ENCODE measurements at places on chromosomes 6 and 20.
A peak's percentile ranks its signal among the peaks of the same experiment; 100 is the strongest.

DNA sequence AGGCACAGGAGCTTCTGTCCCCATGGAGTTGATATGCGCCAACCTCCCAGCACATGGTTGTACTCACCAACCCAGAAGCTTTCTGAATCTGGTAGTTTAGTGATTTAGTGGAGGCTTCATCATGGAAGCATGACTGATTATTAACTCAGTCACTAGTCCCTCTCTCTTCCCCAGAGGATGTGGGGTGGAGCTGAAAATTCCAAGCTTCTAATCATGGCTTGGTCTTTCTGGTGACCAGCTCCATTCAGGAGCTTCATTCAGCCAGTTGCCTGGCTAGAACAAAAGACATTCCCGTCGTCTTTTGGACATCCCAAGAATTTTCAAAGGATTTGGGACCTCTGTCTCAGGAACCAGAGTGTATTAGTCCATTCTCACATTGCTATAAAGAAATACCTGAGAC is 13.3 kb upstream of the SMIM13 start:
- no peak for DNase-seq

- no peak for DNase-seq
Measured at GRCh38 chr6:63440057-63440456, 120.3 kb upstream of the LGSN start.

DNA sequence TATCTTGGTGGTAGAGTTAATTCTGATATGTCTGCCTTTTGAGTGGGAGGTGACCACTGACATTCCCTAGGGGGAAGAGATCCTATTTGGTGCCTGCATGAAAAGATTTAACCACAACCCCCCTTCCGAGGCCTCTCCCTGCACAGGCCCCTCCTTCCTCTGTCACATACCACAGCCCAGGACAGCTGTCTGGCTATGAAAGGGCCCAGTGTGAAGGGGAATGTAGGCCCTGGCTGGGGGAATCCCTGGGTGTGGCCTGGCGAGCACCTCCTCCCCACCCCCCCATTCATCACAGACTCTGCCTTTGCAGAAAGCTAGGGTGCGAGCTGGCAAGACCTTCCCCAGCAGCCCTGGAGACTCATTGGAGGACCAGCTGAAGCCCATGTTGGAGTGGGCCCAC is 27.4 kb upstream of the MAPRE1 start:
- no peak for DNase-seq

DNA sequence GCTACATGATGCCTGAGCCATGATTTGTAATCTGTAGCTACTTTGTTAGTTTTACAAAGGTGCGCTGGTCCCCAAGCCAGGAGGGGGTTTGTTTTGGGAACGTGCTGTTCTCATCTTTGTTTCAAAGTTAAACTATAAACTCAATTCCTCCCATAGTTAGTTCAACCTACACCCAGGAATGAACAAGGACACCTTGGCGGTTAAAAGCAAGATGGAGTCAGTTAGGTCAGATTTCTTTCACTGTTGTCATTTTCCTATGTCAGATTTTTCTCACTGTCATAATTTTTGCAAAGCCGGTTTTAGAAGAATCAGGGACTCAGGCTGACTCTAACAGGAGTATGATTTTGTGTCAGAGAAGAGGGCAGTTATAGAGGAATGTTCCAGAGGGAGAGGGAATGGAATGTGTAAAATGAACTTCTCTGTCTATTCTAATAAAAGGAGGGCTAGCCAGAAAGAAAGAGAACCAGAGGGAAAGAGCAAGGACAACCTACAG is 2.3 kb upstream of the GMPR start:
- DNase-seq: no peak

DNA sequence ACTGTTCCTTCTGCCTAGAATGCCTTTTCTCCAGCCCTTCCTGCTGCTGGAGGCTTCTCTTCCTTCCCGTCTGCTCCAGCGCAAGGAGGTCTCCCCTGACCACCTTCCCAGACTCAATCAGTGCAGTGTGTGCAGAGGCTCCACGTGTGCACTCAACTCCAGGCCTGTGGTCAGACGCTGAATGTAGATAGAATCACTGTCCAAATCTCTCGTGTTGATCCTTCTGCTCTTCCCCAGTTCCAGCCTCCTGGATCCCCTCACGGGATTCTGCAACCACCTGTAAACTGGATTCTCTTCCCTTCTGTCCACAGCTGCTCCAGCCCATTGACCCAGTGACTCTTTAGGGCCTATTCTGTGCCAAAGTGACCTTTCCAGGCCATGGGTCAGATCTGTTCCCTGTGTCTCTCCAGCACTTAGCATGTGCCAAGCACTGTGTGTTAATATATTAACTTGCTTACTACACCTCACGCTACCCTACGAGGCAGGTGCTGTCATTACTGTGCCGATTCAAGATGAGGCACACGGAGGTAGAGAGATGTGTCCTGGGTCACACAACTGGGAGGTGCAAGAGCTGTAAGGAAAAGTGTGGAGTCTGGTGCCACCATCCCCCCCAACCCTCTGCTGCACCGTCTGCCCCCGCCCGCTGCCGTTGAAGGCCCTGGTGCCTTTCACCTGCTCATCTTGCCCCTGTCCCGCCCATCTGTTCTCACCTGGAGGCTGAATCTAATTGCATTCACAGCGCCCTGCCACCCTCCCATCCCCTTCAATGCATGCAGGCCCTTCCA is 112.2 kb downstream of the SULF2 start:
- DNase-seq: no peak

- DNase-seq: no peak
Measured at GRCh38 chr20:50953821-50954220, 4.5 kb downstream of the DPM1 start.

GRCh38 chr6:131532580-131533039 is 40.4 kb upstream of the ARG1 start:
- no peak for DNase-seq

DNA sequence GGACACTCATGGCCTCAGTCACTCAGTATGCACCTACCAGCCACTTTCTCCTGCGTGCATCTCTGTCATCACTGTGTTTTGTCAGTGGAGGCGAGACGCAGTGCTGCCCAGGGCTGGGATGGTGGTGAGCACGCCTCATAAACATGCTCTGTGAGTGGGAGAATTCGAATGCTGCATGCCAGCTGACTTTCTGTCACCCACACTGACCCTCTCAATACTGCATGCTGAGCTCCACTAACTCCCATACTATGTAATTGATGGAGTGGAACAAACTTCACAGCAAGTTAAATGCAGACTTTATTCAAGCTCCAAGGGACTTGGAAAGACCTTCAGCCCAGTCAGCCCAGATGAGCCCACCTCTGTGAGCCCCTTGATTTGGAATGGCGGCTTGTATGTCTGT is 22.7 kb upstream of the GGTLC1 start:
- no peak for DNase-seq

DNA sequence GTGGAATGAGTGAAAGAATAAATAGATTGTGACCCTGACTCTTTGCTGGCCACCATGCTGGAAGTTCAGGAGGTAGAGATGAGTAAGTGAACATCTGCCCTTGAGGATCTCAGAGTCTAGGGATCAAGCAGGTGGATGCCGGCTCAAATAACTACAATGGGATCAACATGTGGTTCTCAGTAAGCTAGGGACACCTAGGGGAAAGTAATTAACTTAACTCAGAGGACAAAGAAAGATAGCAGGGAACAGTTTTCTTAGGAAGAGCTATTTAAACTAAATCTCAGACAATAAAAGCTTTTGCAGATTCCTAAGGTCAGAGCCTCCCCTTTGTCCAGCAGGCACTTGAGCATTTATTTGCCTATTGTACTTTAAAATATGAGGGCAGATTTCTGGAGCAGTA is 29.1 kb downstream of the SLC13A3 start:
- no peak for DNase-seq

DNA sequence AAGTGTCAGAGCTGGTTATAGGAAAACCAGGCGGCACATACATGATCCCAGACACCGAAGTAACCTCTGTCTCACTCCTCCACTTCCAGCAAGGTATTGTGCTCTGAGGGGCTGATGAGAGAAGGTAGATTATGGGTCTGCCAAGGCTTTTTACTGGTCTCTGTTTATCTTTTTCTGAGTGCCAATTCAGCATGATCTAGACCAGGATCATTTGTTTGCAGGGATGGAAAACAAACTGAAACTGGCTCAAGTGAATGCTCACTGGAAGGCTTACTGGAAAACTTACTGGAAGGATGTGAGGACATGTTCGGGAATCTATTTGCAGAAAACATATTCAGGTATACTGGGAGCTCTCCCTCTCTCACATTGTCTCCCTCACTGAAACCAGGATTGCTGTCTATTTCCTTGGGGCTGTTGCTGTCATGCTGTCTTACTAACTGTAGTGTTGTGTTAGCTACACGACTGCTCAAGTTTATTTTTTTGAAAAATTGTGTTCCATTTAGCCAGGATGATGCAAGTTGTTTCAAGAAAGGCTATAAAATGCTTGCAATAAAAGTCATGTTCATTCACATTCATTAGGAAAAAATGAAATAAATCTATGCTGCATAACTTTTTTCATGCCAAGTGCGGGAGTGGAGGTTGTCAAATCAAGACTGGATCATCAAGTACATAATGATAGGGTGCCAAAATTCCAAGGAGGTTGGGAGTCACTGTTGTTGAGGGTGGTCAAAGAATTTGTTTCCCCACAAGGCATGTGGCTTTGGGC is 37.0 kb downstream of the KLHL31 start:
- peak; percentile 16 for DNase-seq

GRCh38 chr6:44650947-44651346 is 263.4 kb downstream of the CDC5L start:
- no peak for DNase-seq

DNA sequence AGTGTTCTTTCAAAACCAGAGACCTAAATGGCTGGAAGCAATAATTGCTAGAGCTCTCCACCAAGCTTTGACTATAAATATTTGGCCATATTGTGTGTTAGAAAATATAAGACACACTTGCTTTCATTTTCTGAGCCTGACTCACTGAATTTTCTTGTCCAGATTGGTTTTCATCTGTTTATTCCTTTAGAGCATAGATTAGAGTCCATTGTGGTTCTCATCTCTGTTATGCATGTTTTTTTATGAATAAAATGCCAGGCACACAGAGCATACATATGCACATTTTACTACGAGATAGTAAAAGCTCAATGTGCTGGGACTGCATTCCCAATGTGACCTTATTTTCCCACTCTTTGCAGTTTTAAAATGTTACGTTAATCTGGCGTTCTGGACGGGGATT is 115.3 kb upstream of the MLIP start:
- DNase-seq: no peak

GRCh38 chr6:14927398-14927797 is 318.5 kb upstream of the JARID2 start:
- DNase-seq: no peak

- no peak for DNase-seq
Measured at GRCh38 chr6:108407904-108408827, 113.3 kb downstream of the AFG1L start.

- no peak for DNase-seq
Measured at GRCh38 chr20:5893052-5893451, 57.3 kb downstream of the TRMT6 start.

DNA sequence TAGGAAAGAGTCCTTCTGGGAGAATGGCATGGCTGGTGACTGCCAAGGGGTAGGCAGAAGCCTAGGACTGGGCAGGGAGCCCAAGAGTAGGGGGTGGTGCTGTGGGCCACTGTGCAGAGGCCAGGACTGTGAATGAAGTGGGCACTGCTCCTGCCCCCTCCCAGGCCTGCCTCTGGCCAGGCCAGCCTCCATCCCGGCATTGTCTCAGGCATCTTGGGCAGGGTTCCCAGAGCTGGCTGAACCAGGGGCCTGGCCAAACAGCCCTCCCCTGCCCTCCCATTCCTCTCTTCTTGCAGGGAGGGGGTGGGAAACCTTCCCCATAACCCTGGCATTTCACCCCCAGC is 81.6 kb downstream of the MRPL14 start:
- DNase-seq: no peak

DNA sequence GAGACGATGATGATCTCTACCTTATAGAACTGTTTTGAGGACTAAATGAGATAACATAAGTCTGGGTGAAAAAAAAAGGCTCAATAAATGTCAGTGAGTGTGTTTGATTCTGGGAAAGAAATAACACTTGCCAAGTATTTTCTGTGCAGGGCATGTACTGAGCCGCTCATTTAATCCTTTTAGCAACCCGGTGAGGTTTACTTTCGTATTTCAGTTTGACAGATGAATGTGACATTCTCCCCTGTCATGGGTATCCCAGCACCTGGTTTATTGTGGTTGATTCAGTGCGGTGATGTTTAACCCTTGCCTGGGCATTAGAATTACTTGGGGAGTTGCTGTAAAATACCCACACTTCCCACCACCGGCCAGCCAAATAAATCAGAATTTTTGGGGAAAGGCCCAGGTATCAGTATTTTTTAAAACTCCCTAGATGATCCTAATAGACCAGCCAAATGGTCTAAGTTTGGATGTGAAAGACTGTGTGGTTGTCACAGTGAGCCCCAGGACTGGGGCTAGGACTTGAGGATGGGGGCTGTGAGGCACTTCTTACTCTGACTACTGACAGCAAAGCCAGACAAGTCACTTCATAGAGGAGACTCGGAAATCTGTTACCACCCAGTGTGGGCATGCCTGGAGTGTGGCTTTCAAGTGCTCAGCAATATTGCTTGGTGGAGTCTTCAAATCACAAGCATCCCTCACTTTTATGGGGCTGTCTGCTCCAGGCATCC is 100.2 kb upstream of the KCNG1 start:
- no peak for DNase-seq

- no peak for DNase-seq
Measured at GRCh38 chr6:13175087-13175486, 153.2 kb downstream of the TBC1D7 start.

GRCh38 chr6:87798393-87799278 is 96.6 kb upstream of the AKIRIN2 start:
- DNase-seq: no peak

Data from NCI-H748 treated with DMSO at 0.1 percent for 48 hours (cell line).